ENCODE measurements at places on chromosomes 6 and 20.

DNA sequence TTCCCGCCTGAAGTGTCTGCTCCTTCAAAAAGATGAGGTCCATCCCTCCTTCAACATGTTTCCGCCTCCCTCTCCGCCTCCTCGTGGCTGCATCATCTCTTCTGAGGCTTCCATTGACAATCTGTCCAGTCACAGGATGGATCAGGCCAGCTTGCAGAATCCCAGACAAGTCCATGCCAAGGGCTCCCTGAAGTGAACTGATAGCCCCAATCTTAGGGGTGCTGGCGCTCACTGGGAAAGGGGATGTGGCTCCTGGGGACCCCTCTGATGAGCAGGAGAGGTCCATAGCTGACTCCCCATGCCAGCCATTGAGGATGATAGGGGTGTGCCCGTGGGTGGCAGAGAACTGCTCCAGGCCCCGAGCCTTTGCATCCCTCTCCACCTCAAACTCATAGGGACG lies 48.6 kb upstream of the EMILIN3 start:
- DNase-seq = no peak

- DNase-seq = no peak
These were observed 19.6 kb upstream of the IL17F start for GRCh38 chr6:52263709-52264540.

DNA sequence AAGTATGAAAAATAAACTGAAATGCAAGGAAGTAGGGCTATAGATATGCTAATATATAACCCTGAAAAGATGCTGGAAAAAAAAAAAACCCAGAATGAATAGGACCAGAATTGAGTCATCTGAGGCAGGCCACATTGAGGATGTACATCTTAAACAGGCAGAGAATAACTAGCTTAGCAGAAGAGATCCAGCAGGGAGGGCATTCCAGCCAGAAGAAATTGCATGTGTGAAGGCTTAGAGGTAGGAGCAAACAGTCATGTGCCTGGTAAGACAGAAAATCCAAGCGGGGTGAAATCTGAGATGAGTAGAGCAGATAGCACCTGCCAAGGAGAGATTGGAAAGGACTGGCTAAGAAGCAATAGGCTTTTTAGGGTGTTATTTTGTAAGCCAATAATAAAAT lies 2.6 kb downstream of the COL19A1 start:
- no peak for DNase-seq

DNA sequence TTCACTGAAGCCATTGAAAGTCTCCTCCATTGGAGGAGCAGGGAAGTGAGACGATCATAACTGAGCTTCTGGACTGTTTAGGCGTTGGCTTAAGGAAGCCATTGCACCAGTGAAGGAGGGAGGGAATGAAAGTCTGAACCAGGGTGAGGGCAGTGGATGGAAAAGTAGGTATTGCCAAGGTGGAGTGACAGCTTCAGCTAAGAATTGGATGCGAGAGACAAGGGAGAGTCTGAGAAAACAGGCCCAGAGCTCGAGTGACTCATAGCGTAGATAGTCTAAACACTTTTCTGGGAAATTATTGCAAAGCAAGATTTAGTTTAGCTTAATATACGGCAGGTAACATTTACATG lies 4.5 kb downstream of the DSP start:
- no peak for DNase-seq

DNA sequence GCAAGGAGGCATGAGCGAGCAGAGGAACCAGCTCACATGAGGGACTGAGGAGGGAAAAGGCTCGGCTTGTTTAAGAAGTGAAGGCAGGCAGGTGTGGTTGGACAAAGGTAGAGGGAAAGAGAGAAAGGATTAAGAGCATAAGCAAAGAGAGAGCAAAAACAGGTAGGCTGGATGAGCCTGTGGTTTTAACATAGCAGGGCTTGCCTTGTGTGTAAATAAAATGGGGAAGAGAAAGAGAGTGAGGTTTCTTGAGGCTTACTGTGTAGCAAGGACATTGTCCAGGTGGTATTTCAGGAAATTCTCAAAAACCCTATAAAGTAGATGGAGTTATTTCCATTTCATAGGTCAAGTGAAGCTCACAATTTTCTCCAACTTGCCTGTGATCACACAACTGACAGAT lies 93.9 kb upstream of the HDAC2 start:
- no peak for DNase-seq

DNA sequence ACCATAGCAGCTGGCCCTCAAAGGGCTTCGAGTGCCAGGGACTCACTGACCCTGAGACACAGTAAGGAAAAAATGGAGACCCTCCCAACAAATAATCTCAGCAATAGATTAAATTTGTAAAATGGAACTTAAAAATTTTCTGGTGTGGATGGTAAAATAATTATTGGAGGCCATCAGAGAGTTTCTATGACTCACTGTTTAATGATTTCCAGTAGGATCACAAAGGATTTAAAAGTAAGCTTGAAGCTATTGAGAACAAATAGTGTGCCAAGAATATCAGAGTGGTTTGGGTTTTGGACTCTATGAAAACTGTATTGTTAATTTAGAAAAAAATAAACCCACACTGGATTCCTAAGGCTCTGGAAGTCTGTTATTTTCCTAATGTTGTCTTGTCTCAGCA lies 115.2 kb upstream of the AKIRIN2 start:
- DNase-seq = no peak

DNA sequence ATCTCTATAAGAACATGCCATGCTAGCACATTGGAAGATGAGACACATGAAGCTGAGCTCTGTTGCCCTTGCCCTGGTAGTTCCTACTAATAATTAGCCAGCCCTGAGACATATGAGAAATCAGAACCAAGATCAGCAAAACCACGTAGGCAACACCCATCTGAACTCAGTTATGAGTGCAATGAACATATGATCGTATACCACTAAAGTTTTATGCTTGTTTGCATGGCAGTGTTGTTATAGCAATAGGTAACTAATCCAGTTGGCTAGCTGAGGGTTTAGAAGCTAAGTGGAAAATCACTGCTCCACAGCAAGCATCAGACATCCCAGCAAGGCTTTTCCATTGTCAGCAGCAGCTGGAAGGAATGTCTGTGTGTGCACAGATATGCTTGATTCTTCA lies 180.7 kb downstream of the BTBD3 start:
- DNase-seq = no peak

- DNase-seq = no peak
These were observed 101.1 kb downstream of the SMLR1 start for GRCh38 chr6:130928158-130928912.

DNA sequence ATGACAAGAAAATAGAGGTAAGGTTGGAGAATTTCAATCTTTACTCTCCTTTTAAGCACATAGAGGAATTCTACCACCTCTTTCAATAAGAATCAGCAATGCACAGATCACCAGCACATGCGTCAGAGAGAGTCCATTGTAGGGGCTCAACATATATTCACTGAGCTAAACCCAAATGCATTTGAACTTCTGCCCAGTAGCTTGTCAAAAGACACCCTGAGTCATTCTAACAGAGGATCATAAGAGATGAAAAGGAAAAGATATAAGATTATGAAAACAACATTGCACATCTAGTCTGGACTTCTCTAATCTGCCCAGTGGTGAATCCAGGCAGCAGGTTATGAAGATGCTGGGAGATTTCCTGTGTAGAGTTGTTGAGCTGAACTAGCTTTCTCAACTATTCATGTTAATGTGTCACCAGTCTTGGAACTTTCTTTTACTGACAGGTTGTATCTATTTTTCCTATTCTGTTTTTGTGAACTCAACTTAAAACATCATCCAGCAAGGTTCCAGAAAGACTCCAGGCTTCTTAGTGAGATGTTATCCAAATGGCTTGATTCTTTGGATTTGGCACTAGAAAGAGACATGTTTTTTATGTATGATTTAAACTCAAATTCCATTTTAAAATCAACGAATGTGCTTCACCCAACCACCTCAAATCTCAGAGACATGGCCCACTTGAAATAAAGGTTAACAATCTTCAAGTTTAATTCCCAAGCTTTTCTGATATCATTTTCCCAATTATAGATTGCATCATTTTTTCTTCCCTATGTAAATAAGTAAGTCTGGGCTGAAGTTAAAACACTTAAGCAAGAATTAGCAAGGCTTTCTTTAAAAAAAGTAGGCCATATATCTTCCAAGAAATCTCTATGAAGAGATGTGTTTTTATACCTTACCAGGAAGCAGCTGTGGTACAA lies 89.3 kb downstream of the TSHZ2 start:
- DNase-seq = no peak

- no peak for DNase-seq
These were observed 66.1 kb downstream of the SMLR1 start for GRCh38 chr6:130893277-130893676.

- no peak for DNase-seq
These were observed 57.0 kb downstream of the UBE3D start for GRCh38 chr6:83008626-83009025.

DNA sequence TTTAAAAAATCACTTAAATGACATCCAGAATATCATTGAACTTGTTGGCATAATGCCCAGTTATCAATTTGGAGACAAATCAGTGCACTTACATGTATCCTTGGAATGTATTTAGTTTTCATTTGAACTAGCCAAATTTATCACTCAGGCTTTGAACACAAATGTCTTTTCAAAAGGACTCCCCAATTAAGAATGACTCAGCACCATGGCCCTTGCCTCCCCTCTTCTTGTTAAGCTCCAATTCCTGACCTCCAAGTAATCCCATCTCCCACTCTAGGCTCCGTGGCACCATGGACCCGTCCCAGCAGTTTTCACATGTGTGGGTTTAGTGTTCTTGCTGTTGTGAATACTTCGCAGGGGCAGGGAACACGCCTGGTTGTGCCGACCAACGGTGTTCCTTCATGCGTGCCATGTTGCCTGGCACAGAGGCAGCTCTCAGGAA lies 2.7 kb downstream of the AKAP12 start:
- DNase-seq = no peak

- no peak for DNase-seq
These were observed 164.2 kb downstream of the OGFRL1 start for GRCh38 chr6:71452697-71453370.

GRCh38 chr6:19356692-19357091 lies 480.5 kb upstream of the ID4 start:
- no peak for DNase-seq

Measured in omental fat pad (tissue), 4 donors.